ENCODE measurements at places on chromosomes 4 and X.

- H3K36me3 ChIP-seq = peaks cover 2% of the 10 kb centered on the region
- H3K27me3 ChIP-seq = no peaks in the 10 kb centered on the region
- DNase-seq = no peak
- peaks cover 23% of the 10 kb centered on the region for H3K4me1 ChIP-seq
- no peak overlapping the region for H3K27ac ChIP-seq
Measured at GRCh38 chr4:101177154-101177553, 170.2 kb downstream of the PPP3CA start.

DNA sequence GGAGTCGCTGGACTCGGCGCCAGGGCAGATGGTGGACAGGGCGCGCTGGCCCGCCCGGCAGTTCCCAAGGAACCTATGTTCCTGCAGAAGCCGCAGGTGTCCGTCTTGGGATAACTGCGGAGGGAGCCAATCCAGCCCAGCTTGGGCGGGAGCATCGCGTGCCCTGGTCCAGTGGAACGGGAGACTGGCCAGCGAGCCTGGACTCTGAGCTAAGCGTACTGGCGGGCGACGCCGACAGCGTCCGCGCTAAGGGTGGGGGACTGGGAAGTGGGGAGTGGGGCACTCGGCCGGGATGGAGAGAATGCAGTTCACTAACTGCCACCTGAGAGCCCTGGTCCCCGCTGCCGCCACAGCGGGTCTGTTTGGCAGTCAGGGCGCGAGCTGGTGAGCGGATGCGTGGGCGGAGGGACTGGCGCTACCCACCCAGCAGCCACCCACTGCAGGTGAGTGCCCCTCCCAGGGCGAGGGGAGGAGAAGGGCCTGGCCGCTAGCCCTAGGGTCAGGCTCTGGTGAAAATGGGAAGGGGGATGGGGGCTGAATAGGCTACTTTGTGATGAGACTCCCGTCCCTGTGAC lies 1.3 kb upstream of the MAMLD1 start:
- peak overlapping the region; percentile 58 for H3K4me3 ChIP-seq
- H3K36me3 ChIP-seq = no peaks in the 10 kb centered on the region
- no peaks in the 10 kb centered on the region for H3K4me1 ChIP-seq
- DNase-seq = peak; percentile 41
- H3K27me3 ChIP-seq = peaks cover 76% of the 10 kb centered on the region

GRCh38 chrX:10769696-10770619 lies 149.6 kb upstream of the MID1 start:
- H3K4me1 ChIP-seq = peaks cover 11% of the 10 kb centered on the region
- DNase-seq = peak; percentile 21
- H3K4me3 ChIP-seq = peak overlapping the region; percentile 9
- H3K27ac ChIP-seq = 0 out of 2 replicates have a peak overlapping the region, but pooled peaks have one; percentile 8

DNA sequence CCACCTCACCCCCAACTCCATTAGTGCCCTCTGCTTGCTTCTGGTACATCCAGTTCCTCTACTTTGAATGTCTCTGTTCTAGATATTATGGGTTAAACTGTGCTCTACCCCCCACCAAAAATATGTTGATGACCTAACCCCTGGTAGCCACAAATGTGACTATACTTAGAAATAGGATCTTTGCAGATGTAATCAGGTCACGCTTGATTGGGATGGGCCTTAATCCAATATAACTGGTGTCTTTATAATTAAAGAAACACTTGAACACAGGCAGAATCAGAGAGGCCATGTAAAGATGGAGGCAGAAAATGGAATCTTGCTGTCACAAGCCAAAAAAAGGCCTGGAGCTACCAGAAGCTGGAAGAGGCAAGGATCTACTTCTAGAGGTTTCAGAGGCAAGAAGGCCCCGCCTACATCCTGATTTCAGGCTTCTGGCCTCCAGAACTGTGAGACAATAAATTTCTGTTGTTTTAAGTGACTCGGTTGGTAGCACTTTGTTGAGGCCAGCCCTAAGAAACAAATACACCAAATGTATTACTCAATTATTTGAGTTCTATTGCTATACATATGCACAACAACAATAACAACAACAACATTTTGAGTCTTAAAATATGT lies 220.0 kb downstream of the PPP3CA start:
- no peak for DNase-seq
- H3K4me3 ChIP-seq = no peak overlapping the region
- no peaks in the 10 kb centered on the region for H3K36me3 ChIP-seq
- H3K27me3 ChIP-seq = no peaks in the 10 kb centered on the region
- H3K4me1 ChIP-seq = no peaks in the 10 kb centered on the region

DNA sequence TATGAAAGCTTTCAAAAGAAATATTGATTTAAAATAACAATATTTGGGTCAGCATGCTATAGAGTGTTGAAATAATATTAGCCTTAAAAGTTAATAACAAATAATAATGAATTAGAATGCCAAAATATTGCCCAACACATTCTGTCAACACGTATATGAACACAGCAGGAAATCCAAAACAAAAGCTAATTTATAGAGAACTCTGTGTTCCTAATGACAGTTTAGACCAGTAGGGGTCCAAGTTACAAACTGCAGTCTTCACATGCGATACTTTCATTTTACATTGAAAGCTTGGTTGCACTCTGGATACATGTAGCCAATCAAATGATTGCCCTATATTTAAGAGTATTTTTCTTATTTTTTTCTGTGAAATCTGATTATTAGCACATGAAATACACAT lies 274.4 kb downstream of the DCTD start:
- H3K27me3 ChIP-seq = no peaks in the 10 kb centered on the region
- no peak overlapping the region for H3K27ac ChIP-seq
- no peaks in the 10 kb centered on the region for H3K4me1 ChIP-seq
- H3K36me3 ChIP-seq = no peaks in the 10 kb centered on the region
- DNase-seq = no peak

- no peaks in the 10 kb centered on the region for H3K36me3 ChIP-seq
- no peak overlapping the region for H3K27ac ChIP-seq
- no peak overlapping the region for H3K4me3 ChIP-seq
- no peaks in the 10 kb centered on the region for H3K27me3 ChIP-seq
Measured at GRCh38 chr4:157447195-157447594, 226.7 kb downstream of the GRIA2 start.

- no peaks in the 10 kb centered on the region for H3K36me3 ChIP-seq
- no peak for DNase-seq
- no peak overlapping the region for H3K27ac ChIP-seq
- no peaks in the 10 kb centered on the region for H3K27me3 ChIP-seq
- H3K4me1 ChIP-seq = no peaks in the 10 kb centered on the region
- no peak overlapping the region for H3K4me3 ChIP-seq
Measured at GRCh38 chrX:120464411-120464810, 4.7 kb downstream of the LAMP2 start.

DNA sequence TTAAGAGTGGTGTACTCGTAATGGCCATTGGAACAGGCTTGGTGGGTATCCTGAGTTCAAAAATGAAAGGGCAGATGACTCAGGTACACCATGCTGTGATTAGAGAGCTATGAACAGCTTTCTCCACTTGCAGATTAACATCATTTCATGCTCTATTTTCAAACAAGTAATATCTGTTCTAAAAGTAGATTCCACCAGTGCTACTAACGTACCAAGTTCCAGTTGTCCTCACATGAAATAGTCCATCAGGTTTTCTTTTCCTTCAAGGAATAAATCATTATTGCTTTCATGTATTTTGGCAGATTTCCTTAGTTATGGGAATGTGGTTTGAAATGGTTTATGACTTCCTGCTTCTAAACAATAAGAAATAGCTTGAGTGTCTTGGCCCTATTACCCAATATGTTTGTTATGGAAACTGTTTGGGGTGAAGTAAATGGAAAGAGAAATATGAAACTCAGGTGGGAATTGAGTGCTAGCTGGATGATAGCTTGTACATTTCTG lies 49.9 kb downstream of the PCDH7 start:
- H3K27me3 ChIP-seq = no peaks in the 10 kb centered on the region
- no peak overlapping the region for H3K4me3 ChIP-seq
- no peak for DNase-seq
- no peak overlapping the region for H3K27ac ChIP-seq

GRCh38 chr4:47667552-47667951 lies 170.3 kb downstream of the CORIN start:
- DNase-seq = no peak
- H3K36me3 ChIP-seq = no peaks in the 10 kb centered on the region
- H3K4me3 ChIP-seq = no peak overlapping the region
- no peaks in the 10 kb centered on the region for H3K27me3 ChIP-seq

DNA sequence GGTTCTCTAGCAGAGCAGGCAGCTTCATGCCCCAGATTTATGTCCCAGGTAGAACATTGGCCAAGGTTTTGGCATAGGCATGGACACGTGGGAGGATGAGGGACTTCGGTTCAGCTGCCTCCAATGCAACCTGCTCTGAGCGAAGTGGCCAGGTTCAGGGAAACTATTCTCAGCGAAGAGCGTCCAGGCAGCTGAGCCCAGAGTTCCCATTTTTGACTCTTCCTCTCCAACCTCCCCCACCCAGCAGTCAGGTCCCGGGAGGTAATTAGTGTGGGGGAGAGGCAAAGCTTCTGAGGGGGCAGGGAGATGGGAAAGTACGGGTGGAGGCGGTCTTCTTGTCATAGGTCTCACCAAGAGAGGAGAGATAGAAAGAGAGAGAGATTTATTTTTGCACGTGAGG lies 1.0 kb downstream of the GABRA4 start:
- H3K27me3 ChIP-seq = peaks cover 66% of the 10 kb centered on the region
- H3K36me3 ChIP-seq = no peaks in the 10 kb centered on the region
- no peak overlapping the region for H3K27ac ChIP-seq

- H3K4me1 ChIP-seq = 0 out of 2 replicates have a peak, but pooled peaks cover 4% of the 10 kb centered on the region
- peaks cover 49% of the 10 kb centered on the region for H3K27me3 ChIP-seq
- H3K27ac ChIP-seq = no peak overlapping the region
- peak overlapping the region; percentile 67 for H3K4me3 ChIP-seq
Measured at GRCh38 chr4:1793940-1794808, 1.1 kb downstream of the FGFR3 start.

- no peak for DNase-seq
- H3K36me3 ChIP-seq = no peaks in the 10 kb centered on the region
- H3K4me3 ChIP-seq = no peak overlapping the region
- H3K4me1 ChIP-seq = no peaks in the 10 kb centered on the region
Measured at GRCh38 chr4:100461807-100462605, 55.8 kb downstream of the EMCN start.
